Esophagus muscularis mucosa (tissue), 4 donors: ENCODE measurements at places on chromosomes 11 and 22.

- DNase-seq, result no peak
These were observed 993.4 kb upstream of the FAT3 start for GRCh38 chr11:91231226-91231625.

DNA sequence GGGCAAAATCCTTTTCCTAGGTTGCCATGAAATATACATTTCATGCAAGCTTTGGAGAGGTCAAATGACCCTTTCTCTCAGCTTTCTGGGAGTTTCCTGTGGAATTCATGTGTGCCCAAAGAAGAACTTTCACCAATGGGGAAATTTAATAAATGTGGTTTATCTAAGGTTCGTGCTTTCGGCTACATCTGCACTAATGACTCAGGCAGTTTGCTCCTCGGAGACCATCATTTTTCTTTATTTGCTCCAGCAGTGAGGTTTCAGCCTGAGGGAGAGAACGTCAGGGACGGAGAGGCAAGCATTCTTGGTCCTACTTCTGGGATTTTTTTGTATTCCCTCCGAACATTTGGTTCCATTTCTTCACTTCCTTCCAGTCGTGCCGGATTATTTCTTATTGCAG is 85.2 kb downstream of the FLI1 start:
- no peak for DNase-seq

DNA sequence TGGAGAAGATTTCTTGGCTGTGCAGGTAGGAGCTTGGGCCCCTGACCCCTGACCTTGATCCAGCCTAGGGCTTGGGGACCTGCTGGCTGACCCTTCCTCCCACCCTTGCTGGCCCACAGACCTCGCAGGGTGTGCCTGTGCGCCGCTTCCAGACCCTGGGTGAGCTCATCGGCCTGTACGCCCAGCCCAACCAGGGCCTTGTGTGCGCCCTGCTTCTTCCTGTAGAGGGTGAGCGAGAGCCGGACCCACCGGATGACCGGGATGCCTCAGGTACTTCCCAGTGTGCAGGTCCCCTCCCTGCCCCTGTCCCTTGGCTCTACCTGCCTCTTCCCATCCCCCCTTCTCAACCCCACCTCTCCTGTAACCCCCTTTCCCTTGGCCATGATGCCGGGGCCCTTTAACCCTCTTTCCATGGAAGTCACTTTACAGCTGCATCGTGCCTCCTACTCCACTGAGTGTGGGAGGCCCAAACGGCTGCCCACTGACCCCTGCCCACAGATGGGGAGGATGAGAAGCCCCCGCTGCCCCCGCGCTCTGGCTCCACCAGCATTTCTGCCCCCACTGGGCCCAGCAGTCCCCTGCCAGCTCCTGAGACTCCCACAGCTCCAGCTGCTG is 3.8 kb downstream of the INPPL1 start:
- no peak for DNase-seq

- DNase-seq, result no peak
These were observed 721.4 kb downstream of the BRD1 start for GRCh38 chr22:49106096-49106841.

DNA sequence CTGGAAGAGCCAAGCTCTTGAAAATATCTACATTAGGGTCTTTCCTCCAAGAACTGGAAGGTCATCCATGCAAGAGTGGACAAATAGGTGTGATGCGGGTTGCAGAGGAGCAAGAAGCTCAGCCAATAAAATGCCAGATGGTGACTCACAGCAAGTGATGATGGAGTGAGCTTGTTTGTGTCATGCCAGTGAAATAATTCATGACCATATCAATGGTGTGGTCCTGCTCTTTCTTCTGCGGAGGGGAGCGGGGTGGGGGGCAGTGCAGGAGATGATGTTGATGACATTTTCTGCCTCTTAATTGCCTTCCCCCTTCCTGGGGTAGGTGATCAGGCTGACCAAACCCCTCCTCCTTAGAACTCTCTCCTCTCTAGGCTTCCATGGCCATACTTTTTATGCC is 118.5 kb upstream of the TIMP3 start:
- DNase-seq, result no peak

- no peak for DNase-seq
These were observed 764 bp downstream of the TKFC start for GRCh38 chr11:61333550-61334433.
